Right renal cortex interstitium (tissue), 3 donors: ENCODE measurements at places on chromosomes 2 and 18. TPM values are rescaled to one million over a fixed set of nuclear protein-coding genes. Genes with fewer than 3 reads are reported as not detected.

The RAB6D gene
- 2.3 TPM for polyA plus RNA-seq

The SERPINB13 gene
- not detected for polyA plus RNA-seq

The BMPR2 gene
- 65.4 TPM for polyA plus RNA-seq

The MARCHF7 gene
- 128 TPM for polyA plus RNA-seq

The SPATA3 gene
- not detected for polyA plus RNA-seq

The TUBB8B gene
- polyA plus RNA-seq: 0.64 TPM
